Cerebellar nuclear complex (tissue), 1 donor: ENCODE measurements at places on chromosomes 5 and 9.

DNA sequence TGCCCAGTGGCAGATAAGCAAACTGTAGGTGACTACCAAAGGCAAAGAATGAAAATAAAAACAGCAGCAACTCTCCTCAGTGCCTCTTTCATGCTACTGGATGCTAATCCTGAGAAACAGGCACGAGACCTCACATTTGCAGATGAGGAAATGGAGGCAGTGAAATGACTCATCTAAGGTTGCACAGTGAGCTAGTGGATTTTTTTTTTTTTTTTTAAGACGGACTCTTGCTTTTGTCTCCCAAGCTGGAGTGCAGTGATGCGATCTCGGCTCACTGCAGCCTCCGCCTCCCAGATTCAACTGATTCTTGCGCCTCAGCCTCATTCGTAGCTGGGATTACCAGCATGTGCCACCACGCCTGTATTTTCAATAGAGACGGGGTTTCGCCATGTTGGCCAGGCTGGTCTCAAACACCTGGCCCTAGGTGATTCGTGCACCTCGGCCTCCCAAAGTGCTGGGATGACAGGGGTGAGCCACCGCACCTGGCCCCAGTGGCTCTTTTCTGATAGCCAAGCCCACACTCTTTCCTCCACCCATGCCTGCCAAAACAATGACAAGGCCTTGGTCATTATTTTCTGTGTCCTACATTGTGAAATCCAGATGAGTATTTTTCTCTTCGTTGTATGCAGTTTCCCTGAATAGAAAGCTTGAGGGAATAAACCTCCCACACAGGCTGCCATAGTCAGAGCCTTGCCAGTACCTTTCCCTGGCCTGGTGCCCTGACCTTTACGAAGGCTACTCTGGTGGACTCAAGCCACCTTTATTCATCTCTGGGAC is 19.2 kb downstream of the DOCK2 start:
- no peak for DNase-seq

DNA sequence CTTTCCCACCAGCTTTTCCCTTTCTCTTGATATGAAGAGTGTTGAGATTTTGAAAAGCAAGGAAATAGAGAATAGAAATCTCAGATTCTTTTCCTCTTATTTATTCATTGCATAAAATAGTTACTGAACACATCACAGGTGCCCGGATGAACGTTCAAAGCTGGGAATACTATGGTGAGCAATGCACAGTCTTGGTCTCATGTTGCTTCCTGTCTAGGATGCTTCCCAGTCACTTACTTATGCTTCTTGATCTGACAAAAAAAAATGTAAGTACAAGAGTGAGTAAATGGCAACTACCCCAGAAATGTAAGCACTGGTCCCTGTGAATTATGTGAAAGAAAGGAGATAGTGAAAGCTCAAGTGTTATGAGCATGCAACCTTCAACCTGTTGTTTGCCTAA is 153.5 kb upstream of the S1PR3 start:
- no peak for DNase-seq

DNA sequence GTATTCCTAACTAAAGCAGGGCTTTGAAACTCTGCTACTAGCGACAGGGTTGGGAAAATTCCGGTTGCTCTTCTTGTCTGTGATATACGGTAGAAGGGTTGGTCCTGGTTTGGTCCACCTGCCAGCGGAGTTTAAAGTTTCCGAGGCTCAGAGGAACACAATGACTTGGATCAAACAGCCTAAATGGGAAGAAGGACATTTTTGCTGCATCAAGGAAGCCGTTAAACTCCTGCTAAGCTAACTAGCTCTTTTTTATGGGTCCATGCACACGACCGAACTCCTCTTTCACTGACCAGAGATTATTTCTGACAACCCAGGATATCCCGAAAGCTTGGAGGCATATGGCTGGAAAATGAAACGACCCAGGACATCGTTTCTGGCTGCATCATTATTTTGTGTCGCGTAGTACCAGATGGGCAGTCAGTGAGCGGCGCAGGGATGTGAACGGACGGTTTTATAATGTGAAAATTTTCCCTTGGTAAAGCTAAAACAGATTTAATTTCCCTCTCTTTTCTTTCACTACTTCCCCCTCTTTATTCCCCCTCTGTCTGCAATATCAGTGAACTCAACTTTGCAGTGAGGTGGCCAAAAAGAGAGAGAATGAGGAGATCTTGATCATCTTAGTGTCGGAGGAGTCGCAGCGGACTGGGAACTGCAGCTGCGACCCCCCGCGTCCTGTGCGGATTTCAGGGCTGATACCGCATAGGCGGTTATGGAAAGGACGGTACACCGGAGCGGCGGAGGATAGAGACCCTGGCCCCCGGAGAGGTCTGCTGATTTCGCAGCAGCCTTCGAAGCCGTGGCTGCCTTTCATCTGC is at the start of gene LURAP1L:
LURAP1L (plus strand) TSS at position 160 of the 818 bp plus-strand sequence. CDS start 696 bp downstream, outside the sequence.
- peak; percentile 65 for DNase-seq

- DNase-seq = no peak
These were observed 56.6 kb upstream of the ABCA1 start for GRCh38 chr9:104984542-104984941.

GRCh38 chr9:83708515-83709158 is 879 bp upstream of the UBQLN1 start:
- peak; percentile 28 for DNase-seq

- no peak for DNase-seq
These were observed 105.7 kb upstream of the ALDH1B1 start for GRCh38 chr9:38286766-38287165.

GRCh38 chr5:318341-318897 is 3.1 kb upstream of the AHRR start:
- DNase-seq = no peak

DNA sequence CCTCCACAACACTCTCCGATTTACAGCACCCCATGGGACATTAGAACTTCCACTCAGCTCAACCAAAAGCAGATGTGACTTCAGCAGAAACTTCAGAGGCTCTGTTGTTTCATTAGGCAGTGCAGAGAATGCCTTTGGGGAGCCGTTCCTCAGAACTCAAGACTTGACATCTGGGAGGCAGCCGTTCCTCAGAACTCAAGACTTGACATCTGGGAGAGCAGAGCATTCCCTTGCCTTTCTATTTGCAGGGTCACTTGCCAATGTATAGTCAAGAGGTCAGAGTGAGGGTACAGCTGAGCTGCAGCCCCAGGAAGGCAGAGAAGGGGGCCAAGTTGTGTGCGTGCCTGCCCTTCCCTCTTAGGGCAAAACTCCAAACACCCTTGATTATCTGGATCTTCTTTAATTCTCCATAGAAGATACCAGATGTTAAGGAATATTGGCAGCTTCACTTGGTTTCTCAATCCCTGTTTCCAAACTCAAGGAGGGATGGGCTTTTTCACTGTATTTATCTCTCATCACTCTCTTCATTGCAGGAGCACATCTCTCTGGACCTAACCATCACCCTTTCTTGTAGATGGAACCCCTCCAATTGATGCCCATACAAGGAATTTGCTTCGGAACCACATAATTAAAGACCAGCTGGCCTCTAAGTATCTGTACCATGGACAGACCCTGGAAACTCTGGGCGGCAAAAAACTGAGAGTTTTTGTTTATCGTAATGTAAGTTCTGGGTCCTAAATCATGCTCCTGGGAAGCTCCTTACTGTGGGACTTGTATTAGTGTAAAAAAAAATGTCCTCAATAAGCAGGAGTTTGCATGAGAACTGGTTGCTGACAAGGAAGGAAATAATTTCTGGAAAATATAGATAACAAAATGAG is 25.6 kb downstream of the TGFBI start:
- no peak for DNase-seq

DNA sequence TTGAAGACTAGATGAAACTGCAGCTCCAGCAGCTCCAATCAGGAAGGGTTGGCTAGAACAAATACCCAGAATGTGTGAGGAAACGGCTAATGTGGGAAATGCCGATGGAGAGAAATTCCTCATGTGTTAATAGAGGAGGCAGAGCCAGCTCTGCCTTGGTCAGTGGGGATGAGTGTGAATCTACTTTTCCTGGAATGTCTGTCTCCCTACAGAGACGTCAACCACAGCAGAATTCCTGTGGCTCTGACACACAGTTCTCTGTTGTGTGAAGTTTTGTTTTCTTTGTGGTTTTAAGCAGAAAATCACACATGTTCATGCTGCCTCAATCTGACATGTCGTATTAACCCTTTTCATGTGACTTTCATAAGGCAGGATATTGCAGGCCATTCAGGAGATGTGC is 476.6 kb upstream of the WWC1 start:
- DNase-seq = no peak

DNA sequence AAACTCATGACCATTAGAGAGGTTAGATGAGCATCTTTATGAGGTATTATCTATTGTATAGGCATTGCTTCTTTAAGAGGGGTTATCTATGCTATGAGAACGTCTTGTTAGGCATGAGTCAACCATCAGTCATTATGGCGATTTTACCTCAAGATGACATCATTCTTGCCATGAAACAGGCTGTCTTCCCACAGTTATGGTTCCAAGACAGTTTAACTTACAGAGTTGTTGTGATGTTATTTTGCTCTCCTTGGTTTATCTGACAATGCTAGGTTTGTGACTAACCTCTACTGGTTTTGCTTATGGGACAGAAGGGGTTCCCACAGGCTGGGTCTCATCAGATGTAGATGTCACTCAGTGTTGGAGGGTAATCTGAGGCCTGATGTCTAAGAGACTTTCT is 1864.7 kb upstream of the ACO1 start:
- DNase-seq = no peak

- DNase-seq = no peak
These were observed 6.1 kb downstream of the PITX1 start for GRCh38 chr5:135027697-135028615.

GRCh38 chr5:165066751-165067385 is 1561.4 kb downstream of the MAT2B start:
- no peak for DNase-seq

DNA sequence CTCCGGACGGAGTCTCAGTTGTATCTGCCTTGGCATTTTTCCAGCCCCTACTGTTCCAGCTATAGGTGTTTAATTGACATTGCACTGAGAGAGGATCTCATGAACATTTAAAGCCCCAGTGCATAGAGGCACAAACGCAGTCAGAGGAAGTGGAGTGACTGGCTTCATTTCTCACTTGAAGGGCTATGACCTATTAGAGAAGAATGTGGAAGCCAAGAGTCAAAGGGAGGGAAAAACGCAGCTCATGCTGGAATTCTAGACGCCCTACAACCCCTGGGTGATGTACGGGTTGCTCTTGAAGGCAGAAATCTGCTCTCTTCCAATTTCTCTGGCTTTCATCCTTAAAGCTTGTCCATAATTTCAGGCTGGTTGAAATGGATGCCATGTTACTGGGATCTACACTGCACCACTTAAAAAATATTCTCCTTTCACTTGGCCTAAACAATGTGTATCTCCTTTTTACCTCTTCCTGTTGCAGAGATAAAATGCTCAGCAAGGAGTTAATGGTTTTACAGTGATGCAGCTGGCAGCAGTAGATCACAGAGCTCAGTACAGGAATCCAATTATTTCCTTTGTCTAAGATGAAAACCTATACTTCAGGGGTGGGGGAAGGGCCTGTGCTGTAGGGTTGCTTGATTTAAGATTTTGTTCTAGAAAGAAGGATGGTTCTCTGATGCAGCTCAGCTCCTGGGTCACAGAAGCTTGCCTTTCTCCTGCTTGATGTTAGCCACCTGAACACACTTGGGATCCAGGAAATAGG is 61.8 kb upstream of the MAMDC2 start:
- DNase-seq = no peak

GRCh38 chr5:107597803-107598202 is 72.9 kb downstream of the EFNA5 start:
- no peak for DNase-seq
